ENCODE measurements at places on chromosomes 7 and 10.
A peak's percentile ranks its signal among the peaks of the same experiment; 100 is the strongest.

- DNase-seq: no peak
Observed at GRCh38 chr7:16786257-16786656, 18.5 kb downstream of the AGR2 start.

GRCh38 chr10:51879238-51879637 is 179.8 kb upstream of the CSTF2T start:
- DNase-seq: no peak

GRCh38 chr7:159139639-159140038 is 5.0 kb downstream of the VIPR2 start:
- no peak for DNase-seq

DNA sequence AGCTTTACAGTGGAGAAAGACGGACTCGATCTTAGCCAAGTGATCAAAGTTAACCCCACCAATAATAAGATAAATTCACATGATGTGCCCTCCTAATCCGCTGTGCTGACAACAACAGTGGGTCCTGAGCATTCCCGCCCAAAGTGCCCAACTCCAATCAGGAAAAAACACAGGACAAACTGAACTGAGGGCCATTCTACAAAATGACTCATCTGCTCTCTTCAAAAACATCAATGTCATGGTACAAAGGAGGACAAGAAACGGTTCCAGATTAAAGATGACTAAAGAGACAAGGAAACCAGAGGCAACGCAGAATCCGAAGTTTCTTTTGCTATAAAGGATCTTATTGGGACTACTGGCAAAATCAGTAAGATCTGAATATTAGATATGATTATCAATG is 79.4 kb downstream of the CTBP2 start:
- no peak for DNase-seq

DNA sequence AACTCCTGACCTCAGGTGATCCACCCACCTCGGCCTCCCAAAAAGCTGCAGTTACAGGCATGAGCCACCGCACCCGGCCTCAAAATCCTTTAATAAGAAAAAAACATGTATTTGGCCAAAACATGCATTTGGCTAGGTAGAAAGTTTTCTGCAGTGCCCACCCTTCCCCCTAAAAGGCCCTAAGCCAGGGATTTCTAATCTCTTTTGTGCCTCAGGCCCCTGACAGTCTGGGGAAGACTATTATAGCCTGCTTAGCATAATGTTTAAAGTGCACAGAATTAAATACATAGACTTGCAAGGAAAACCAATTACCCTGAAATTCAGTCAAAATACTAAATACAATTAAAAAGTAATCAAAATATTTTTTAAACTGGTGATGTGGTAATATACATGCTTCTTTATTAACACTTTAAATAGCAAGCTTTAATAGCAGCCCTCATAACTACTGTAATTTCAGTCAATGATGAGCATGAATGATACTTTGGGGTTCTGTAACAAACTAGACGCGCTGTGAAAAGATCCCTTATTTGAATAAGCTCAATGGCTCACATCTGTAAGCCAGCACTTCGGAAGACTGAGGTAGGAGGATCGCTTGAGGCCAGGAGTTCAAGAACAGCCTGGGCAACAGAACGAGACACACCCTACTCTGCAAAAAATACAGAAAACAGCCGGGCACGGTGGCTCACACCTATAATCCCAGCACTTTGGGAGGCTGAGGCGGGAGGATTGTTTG is 29.9 kb downstream of the SPDYE6 start:
- no peak for DNase-seq

DNA sequence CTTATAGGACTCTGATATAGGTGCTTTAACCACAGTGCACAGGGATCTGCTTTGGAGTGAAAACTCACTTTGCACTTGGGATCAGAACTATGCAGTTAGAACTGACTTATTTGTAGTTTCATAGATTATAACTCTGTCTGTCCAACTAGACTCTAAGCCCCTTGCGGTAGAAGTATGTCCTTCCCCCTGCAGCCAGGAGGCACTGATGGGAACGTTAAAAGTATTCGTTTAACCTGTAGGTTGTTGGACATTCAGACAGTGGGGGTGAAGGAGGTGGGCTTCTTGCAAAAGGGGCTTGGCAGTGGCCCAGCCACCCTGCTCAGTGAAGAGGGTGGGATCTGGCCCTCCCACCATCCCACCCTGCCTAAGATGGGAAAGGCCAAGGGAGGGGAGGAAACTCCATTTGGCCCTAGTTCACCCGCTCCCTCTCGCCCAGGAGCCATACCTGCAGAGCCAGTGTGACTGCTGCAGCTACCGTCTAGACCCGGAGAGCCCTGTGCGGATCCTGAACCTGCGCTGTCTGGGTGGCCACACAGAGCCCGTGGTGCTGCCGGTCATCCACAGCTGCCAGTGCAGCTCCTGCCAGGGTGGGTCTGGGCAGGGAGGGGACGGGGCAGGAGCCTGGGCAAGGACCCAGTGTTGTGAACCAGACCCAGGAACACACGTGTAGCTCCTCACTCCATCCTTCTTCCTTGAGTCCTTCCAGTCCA is 5.7 kb upstream of the ZNF862 start:
- DNase-seq: no peak

- DNase-seq: no peak
Observed at GRCh38 chr7:142391191-142391992, 133.5 kb upstream of the PRSS58 start.

DNA sequence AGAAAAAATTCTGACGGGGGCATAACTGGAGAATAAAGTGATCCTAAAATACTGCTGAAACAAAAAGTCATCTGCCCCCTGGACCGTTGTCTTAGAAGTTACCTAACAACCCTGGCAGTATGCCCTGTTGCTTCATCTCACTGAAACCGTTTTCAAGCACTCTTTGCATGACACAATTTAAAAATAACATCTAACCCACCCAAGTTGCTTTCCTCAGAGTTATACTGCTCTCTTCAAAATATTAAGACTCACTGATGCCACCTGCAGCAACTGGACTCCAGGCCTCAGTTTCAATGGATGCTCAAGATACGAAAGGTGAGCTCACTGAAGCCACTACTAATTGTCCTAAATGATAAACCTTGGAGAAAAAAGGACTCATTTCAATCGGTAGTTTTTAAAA is 57.4 kb downstream of the CDK6 start:
- no peak for DNase-seq

- DNase-seq: no peak
Observed at GRCh38 chr10:11299125-11299524, 281.5 kb downstream of the CELF2 start.

GRCh38 chr10:36730316-36730715 is 395.1 kb upstream of the ANKRD30A start:
- DNase-seq: no peak

DNA sequence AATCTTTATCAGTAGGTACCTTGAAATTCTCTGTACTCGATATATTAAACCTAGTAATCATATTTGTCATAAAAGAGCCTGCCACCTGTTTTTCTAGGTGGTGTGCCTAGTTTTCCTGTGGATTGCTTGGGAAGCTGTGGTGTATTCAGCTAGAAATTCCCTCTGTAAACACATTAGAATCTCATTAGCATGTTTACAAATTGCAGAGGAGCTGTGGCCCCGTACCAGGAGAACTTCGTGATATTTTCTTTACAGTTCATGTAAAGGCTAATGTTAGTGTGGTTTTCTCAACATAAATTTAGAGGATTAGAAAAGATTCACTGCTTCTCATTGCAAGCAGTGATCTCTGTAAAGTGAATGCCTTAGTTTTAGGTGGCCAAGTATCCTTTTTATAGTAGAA is 144.7 kb downstream of the CCSER2 start:
- no peak for DNase-seq

- DNase-seq: no peak
Observed at GRCh38 chr7:19119870-19120486, 2.5 kb upstream of the TWIST1 start.

- DNase-seq: no peak
Observed at GRCh38 chr10:21079330-21079658, 182.2 kb upstream of the NEBL start.

DNA sequence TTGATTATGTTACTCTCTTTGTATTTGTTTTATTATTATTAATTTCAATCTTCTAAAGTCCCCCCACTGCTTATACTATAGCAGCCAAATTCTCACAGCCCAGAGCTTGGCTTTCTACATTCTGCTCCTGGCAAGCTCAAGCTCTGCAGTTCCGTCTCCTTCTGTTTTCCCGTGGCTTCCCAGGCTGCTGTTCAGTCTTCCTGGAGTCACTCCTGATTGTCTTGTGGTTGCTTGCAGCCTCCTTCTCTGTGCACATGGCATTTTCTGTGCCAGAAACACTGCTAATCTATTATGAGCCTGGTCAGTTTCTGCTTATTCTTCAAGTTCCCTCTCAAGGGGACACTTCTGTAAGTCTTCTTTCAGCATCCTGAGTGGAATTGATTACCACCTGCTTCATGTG is 533.7 kb upstream of the IGFBP3 start:
- no peak for DNase-seq

GRCh38 chr10:118990326-118990725 is 39.2 kb upstream of the NANOS1 start:
- no peak for DNase-seq

- peak; percentile 96 for DNase-seq
Observed at GRCh38 chr7:121313793-121314676, 14.8 kb upstream of the WNT16 start.

GRCh38 chr7:21828841-21829240 is 116.9 kb downstream of the CDCA7L start:
- no peak for DNase-seq

DNA sequence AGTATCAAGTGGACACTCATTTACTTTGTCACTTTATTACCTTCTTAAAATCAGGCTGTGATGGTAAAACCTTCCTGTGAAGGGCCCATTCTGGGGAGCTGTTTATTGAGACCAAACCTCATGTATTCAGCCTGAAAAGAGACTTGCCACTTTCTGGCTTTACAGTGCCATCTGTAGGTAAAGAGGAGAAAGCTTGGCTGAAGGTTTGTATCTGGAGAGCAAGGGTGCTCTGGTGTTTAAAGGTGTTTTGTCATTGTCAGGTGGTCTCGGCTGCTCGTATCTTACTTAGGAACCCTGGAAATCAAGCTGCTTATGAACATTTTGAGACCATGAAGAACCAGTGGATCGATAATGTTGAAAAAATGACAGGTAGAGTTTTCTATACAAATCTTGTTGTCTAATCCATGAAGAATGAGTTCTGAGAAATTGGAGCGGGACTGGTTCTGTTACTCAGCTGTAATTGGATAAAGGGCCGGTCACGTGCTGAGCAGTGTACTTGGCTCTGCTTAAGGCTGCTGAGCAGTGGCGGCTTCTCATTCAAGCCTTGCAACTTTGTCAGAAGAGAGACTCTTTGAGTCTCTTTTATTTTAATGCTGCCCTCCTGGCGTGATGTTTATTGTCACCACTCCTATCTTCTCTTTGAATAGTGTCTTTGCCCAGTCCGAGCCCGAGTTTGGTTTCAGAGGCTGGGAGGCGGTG is 46.9 kb downstream of the AP3M1 start:
- DNase-seq: no peak

- DNase-seq: no peak
Observed at GRCh38 chr7:29044554-29044953, 86.4 kb upstream of the TRIL start.

DNA sequence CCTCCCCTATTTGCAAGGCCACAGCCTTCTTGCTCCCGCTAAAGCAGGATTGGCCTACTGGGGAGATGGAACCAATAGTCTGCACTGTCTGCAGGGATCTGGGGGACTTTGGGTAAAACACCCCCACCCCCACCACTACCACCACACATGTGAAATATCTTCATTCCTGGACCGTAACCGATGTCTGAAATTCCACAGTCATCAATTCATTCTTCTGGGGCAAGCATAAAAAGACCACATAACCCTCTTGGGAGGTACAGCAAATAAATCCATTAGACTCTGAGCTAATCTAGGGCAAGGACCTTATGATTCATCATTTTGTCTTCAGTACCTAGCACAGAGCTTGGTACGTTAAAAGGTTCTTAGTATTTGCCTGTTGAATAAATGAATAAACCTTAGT is 307.8 kb downstream of the GPAM start:
- no peak for DNase-seq

Data from NCI-H187 (cell line).